Tibial artery (tissue), 4 donors: ENCODE measurements at places on chromosomes 5 and 9.

- no peak for DNase-seq
Observed at GRCh38 chr9:116238225-116238624, 84.6 kb downstream of the PAPPA start.

GRCh38 chr5:147479949-147480348 lies 29.9 kb downstream of the DPYSL3 start:
- DNase-seq = no peak

- peak; percentile 92 for DNase-seq
Observed at GRCh38 chr5:87267574-87268125, at the start of gene RASA1. RASA1 (plus strand) TSS chr5:87267883; CDS start chr5:87268452, 569 bp downstream.

DNA sequence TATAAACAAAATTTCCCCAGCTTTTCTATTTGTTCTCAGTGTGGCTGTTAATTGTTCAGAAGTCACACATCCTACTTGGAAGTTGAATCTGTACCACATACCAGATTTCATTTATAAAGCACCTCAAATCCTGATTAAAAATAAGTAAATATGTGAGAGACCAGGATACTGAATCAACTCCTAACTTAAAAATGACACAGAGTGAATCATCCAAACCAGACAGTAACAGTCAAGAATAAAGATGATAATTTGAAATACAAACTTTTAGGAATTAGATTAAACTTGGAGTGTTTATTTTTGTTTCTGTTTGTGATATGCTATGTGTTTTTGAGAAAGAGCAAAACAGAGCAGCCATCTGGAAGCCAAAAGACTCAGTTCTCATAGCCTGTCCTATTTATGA lies 633.2 kb upstream of the RORB start:
- no peak for DNase-seq

- DNase-seq = no peak
Observed at GRCh38 chr9:97895695-97896332, 26.5 kb downstream of the TRMO start.

GRCh38 chr9:128703616-128704355 lies 1.5 kb downstream of the PKN3 start:
- no peak for DNase-seq

DNA sequence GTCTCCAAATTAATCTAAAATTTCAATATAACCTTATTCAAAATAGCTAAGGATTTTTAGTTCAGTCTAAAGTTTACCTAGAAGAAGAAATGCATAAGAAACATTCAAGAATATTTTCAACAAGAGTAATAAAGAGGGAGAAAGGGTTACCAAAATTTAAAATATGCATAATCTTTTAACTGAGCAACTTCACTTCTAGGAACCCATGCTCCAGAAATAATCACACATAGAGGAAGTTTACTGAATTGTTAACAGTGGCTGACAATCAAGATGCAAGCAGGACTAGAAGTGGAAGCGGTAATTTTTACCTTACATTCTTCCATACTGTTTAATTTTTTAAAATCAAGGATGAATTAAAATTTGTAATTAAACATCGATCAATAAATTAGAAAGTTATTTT lies 1.9 kb downstream of the PJA2 start:
- no peak for DNase-seq

GRCh38 chr9:90881648-90882047 lies 80.0 kb downstream of the SYK start:
- DNase-seq = no peak

DNA sequence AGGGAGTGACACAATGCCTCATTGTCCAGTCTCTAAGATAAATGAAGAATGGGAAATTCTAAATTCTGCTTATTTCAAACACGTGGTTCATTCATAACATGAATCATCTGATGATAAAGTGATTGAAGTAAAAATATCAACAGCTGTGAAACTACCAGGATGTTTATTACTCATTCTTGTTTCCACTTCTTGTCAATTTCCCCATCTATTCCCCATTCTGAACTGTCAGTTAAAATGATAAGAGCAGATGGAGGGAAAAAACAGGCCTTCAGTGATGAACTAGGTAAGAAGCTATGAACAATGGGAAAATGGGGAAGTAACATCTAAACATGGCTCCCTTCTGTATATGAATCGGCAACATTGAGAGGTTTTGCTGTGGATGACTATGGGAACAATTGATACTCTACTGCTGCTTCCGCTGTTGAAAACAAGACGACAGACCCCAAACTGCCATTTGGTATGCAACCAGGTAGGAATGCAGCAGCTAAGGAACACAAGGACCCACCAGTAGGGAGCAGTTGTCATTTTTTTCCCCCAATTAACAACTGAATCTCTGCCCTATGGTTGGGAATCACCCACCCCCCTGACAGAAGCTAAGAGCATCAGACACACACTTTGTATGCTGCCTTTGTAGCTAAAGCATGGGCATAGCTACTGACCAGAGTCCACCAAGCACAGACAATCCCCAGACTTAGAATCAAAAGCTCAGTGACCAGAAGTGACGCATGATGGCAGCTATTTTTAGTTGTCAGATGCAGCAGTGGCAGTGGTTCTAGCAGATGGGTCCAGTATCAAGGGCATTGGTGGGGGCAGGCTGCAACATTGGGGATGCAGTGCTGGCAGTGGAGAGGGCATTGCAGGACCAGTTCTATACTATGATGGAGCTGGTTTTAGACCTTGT lies 52.9 kb upstream of the ZNF366 start:
- no peak for DNase-seq
